ENCODE measurements at places on chromosomes 11 and 22.

- DNase-seq, result no peak
Observed at GRCh38 chr11:78927511-78927910, 352.8 kb upstream of the NARS2 start.

DNA sequence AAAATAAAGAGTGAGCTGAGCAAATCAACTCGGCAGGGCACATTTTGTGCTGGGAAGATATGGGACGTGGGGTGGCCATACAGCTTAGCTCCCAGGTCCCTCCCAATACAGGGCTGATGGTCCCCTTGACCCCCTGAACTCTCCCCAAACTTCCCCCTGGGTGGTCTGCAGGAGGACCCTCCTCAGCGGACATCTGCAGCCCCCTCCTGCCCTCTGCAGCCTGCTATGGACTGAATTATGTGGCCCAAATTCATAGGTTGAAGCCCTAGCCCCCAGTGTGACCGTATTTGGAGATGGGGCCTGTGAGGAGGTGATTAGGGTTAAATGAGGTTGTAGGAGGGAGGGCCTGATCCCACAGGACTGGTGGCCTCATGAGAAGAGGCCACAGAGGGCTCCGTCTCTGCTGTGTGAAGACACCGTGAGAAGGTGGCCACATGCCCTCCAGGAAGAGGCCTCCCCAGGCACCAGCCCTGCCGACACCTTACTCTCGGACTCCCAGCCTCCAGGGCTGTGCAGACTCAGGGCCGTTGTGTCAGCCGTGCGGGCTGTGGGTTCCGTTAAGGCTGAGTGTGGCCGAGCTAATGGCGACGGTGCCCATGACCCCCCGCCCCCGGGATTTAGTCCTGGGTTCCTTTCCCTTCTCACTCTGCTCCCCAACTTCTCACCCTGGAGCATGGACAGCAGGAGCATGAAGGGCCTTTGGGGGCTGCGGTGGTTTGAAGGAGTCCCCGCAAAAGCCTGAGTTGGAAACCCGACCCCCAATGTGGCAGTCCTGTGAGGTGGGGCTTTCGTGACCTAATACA lies 1042.8 kb downstream of the BRD1 start:
- DNase-seq, result no peak

DNA sequence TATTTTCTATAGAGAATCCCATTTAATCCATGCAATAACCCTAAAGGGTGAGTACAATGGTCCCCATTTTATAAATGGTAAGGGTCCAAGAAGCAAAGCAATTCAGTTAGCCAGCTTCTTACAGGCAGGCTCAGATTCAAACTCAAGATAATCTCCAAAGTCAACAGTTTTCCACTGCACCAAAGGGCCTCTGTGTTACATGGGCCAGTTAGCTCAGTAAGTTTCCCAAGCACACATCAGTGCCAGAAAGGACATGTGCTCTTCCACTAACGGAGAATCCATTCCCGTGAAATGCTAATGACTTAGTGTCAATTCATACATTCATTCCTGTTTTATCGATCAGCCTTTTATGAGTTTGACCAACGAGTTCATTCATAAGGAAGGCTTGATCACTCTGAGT lies 11.0 kb downstream of the SLC43A1 start:
- DNase-seq, result no peak

GRCh38 chr11:118339281-118339961 lies 3.1 kb downstream of the CD3D start:
- no peak for DNase-seq

DNA sequence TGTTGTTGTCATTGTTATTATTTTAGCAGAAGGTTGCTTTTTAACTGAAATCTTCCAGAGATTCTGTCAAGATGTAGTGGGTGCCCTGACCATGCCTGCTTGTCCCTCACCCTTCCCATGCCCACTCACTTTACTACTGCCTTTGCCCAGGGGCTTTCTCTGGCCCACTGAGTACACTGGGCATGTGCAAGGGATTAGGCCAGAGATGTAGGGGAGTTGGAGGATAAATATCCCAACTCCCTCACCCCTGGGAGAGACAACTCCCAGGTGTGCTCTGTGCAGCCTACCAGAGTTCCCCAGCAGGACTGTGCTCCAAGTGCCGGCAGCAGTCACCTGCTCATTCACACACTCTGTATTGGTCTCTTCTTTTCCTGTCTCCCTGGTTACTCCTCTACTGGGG lies 559.1 kb downstream of the MIAT start:
- no peak for DNase-seq

GRCh38 chr11:68950762-68951161 lies 30.0 kb downstream of the MRGPRD start:
- no peak for DNase-seq

DNA sequence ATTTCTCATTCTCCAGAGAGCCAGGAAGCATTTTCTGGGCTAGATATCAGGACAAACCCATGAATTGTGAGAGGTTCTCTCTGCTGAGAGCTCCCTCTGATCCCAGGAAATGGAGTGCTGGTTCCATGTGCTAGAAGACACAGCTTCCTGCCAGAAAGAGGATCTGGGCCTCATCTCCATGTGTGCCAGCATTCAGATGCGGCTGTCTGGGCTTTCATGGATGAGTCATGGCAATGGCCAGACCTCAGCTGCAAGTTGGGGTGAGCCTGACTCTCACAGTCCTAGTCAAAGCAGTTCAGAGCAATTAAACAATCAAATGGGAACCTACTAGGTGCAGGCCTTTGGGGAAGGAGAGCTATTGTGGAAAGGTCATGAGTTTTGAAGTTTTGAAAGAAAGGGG lies 82.3 kb upstream of the EED start:
- no peak for DNase-seq

- DNase-seq, result no peak
Observed at GRCh38 chr11:72122607-72123006, 10.1 kb upstream of the ANAPC15 start.

GRCh38 chr22:37607935-37608476 lies 628 bp upstream of the GGA1 start:
- DNase-seq, result no peak

- no peak for DNase-seq
Observed at GRCh38 chr22:40237788-40238424, 60.2 kb downstream of the TNRC6B start.

GRCh38 chr11:122091835-122092234 lies 24.2 kb downstream of the BLID start:
- DNase-seq, result no peak

- DNase-seq, result no peak
Observed at GRCh38 chr22:49629586-49630447, 197.9 kb downstream of the BRD1 start.

- DNase-seq, result no peak
Observed at GRCh38 chr11:2303627-2304505, 2.1 kb downstream of the TSPAN32 start.

- DNase-seq, result no peak
Observed at GRCh38 chr22:39253435-39254070, 8.8 kb upstream of the PDGFB start.

DNA sequence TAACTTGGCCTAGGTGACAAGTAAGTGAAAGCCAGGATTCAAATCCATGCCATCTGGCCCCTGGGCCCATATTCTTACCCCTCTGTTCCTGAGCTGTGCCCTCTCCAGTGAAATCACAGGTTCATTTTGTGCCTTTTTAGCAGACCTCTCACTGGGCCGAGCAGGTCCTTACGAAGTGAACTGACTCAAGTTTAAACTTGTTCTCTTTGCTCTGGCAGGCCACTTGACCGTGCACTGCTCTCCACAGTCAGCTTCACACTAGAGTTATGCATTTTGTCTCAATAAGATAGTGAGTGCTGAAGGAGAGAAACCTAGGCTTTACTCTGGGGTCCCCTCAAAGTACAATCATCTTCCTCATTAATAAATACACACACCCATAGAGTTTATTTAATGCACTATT lies 40.7 kb downstream of the ARFGAP3 start:
- no peak for DNase-seq

GRCh38 chr11:108037636-108038035 lies 28.9 kb downstream of the CUL5 start:
- DNase-seq, result no peak

DNA sequence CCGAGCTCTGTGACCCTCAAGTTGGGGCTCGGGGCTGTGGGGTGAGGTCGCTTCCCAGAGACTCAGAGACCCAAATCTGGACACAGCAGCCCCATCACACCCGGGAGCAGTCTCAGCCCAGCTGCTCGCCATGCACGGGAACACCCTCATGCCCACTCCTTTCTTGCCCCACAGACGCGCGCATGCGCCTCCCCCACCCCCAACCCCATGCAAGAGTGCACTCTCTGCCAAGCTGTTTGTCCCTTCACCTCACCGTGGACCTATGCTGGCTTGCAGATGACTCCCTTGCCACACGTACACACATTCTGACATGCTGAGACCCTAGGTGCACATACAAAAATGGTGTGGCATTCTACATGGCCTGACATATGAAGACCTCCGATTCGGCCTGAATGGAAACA lies 478 bp upstream of the CD248 start:
- DNase-seq, result no peak

DNA sequence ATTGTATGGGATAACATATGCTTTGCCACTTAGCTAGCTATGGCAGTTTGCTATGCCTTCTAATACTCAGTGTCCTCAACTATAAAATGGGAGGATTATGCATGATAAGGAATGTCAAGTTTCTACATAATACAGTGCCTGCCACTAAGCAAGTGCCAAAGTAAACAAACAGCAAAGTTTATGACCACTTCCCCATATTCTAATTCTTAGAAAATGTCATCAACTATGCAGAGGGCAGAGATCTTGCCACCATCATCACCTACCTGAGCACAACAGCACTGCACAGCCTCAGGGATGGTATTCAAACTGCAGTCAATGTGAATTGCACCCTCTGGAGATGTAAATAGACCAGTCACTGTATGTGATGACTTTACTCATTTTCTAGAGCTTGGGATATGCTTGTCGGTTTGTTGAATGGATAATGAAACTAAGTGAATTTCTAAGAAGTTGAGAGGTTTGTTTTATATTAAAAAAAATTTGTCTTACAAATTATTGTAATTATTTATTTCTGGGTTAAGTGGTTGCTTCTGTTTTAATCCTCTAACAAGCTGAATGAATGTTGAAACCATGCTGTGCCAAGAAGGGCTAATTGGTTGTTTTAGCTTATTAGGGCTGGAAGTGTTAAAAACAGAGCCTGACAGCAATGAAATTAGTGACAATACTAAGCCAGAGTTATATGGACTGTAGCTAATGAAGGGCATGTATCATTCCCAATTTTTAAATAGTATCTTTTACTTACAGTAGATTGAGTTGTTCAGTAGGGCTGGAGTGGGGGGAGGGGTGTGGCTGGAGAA lies 398.4 kb downstream of the CNTN5 start:
- DNase-seq, result no peak

DNA sequence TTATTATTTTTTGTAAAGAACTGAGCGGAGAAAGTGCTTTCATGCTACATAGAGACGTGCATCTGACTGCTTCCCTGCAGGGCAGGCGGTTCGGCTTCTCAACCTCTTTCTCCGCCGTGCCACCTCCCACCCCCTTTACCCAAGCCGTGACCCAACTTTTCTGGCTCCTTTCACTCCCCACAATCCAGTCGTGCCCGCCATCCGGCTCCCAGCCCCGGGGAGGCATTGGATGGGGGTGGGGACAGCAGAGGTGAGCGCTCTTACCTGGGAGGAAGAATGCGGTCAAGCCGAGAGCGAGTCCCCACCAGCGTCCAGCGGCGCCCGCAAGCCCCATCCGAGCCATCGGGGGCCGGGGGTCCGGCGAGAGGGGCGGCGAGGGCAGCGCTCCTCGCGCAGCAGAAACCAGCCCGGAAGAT lies 781 bp downstream of the NECTIN1 start:
- no peak for DNase-seq

GRCh38 chr22:49345896-49346295 lies 481.8 kb downstream of the BRD1 start:
- no peak for DNase-seq

DNA sequence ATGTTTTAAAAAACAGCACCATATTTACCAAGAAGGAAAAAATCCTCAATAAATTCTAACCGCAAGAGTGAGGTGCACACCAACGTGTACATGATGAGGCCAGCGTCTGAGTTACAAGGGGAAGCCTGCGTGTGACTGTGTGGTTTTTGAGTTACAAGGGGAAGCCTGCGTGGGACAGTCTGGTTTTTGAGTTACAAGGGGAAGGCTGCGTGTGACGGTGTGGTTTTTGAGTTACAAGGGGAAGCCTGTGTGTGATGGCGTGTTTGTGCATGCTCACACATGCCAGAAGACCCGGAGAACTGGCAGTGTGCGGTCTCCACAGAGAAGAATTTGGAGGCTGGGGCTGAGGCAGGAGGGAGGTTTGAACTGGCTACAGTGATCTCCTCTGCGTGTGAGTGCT lies 1376.4 kb downstream of the TBC1D22A start:
- DNase-seq, result no peak

- DNase-seq, result no peak
Observed at GRCh38 chr11:127226380-127226779, 225.8 kb upstream of the KIRREL3 start.

DNA sequence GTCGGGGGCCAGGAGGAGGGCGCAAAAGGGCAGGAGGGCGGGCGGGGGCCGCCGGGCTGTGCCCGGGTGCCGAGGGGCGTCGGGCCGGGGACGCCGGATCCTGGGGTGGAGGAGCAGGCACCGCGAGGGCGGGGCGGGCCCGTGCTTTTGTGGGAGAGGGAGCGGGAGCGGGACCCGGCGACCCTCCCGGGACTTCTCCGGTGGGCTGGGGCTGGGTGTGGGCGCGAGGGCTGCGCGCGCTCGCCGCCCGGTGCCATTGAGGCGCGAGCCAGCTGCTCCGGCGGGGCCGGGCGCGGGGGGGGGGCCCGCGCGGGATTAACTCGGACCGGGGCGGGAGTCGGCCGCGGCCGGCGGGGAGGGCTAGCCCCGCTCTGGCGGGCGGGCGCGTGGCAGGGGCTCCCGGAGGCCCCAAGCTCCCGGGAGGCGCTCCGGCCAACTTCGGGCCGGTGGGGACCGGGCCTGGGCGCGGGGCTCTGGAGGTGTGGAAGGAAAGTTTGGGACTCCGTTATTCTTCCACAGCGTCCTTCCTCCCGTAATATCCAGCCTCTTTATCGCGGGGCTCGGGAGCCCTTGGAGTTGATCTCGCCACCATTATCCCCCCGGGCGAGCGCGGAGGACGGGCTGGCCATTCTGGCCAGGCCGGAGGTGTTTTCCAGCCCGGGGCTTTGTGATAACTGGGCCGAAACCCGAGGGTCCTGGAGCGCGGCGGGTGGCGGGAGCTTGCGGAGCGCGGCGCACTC lies 936 bp downstream of the CECR2 start:
- DNase-seq, result no peak

All from stimulated activated CD4-positive, alpha-beta T cell treated with anti-CD3 and anti-CD28 coated beads, Interleukin-4, amount 100 ng/mL, for 48 hours (primary cell).